Spinal cord (tissue), 10 donors: ENCODE measurements at places on chromosomes 7 and 10. TPM values are rescaled to one million over a fixed set of nuclear protein-coding genes. Genes with fewer than 3 reads are reported as not detected.

The NUDT13 gene
- polyA plus RNA-seq: 5.4 TPM

The ZNF37A gene
- polyA plus RNA-seq: 16.6 TPM

The ZNF467 gene
- polyA plus RNA-seq: 17.5 TPM

The DGKI gene
- 23.9 TPM for polyA plus RNA-seq
